NCI-H345 (cell line): ENCODE measurements at places on chromosomes 2 and 18.

DNA sequence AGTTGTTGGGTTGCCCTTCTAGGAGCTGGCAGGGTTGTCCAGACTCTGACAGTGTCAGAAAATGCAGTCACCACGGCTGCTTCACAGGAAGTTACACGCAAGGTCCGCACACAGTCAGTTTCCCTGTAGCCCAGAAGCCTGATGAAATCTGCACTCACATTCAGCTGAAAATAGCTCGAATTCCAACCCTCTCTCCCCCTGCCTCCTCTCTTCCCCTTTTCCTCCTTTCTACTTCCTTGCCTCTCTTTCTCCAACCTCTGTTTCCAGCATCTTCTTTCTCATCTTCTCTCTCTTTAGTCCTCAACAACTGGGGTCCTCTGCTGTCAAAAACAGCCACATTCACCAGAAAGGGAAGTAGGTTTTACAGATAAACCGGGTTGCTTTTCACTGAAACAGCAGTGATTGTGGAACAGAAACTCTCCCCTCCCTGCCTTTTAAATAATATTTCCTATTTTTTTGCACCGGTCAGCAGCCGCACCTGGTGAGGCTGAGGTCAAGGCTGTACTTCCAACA lies 69.3 kb downstream of the BCL11A start:
- no peak for DNase-seq

DNA sequence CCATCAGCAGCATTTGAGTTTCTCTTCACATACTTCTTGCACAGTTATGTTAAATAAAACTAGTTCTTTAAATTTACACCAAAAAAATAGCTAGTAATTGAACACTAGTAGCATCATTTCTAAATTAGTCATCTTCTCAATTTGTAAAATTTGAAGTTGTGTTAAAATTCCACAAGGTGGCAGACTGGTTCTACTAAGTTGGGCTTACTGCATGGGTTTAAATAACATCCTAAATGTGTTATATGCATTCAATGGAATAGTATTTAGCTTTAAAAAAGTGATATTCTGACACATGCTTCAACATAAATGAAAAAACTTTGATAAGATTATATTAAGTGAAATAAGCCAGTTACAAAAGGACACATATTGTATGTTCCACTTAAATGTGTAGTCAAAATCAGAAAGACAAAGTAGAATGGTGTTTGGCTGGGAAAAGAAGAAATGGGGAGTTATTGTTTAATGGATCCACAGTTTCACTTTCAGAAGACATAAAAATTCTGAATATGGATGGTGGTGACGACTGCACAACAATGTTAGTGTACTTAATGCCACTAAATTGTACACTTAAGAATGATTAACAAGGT lies 28.7 kb upstream of the RPRD1A start:
- DNase-seq = peak; percentile 59

DNA sequence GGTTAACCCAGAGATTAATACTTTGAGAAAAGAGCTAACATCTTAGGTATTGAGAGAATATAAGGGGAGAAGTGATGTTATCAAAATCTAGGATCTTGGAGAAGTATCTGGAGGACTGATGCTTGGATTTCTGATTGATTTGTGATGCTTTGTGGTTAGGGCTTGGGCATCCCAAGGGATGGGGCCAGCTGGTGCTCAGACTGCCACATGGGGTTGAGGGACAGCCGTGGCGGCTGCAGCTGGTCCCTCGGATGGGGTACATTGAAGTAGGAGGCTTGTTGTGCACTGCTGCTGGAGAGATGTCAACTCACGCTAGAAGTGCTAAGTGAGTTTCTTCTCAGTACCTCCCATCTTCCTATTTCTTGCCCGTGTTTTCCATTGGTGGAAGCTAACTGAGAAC lies 22.4 kb downstream of the HRH4 start:
- DNase-seq = no peak

DNA sequence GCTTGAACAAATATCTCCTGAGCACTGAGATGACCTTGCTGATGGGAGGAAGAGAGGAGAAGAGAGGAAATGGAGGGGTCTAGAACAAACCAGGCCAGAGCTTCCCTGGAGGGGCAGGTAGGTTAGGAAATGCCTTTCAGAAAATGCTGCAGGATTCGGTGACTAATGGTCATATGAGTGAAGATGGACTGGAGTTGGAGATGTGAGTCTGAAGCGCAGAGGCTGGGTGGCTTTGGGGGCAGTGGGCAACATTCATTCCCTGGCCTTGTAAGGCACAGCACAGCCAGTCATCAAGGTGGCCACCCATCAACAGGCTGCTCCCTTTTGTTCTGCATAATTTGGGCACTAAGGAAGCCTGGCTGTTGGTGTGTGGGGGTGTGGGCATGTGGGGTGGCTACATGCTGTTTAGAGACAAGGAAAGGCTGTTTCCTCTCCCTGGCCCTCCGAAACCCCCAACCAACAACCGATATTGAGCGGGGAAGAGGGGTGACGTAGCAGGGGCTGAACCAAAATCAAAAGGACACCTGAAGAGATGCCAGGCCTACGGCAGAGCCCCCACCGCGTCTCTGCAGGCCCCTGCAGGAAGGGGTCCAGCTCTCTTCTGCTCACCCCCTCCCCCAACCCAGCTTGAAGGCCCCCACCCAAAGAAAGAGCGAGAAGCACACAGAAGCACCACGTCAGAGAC lies 1.5 kb downstream of the SLC30A3 start:
- no peak for DNase-seq

DNA sequence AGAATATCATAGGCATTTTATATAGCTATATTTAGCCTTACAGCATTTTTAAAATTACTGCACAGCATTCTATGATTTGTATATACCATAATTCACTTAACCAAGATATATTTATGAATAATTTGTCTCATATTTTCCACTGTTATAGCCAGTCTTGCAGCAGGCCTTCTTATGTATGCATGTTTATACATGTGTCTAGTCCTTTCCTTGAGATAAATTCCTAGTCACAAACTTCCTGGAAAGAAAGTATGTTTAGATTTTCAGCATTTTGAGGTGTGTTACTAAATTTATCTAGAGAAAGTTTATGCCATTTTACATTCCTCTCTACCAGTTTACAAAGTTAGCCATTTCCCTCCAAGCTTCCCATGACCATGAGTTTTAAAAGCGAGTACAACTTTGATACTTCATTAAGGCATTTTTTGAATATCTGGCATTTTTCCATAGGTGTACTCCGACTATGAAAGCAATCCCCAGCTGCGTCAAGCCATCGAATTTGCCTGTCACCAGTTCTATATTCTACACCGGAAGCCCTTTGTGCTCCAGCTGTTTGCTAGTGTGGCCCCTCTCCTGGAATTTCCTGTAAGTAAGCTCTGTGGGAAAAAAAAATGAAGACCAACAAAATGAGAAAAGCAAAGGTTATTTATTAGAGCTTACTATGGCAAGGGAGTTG lies 59.4 kb upstream of the RPE start:
- no peak for DNase-seq

DNA sequence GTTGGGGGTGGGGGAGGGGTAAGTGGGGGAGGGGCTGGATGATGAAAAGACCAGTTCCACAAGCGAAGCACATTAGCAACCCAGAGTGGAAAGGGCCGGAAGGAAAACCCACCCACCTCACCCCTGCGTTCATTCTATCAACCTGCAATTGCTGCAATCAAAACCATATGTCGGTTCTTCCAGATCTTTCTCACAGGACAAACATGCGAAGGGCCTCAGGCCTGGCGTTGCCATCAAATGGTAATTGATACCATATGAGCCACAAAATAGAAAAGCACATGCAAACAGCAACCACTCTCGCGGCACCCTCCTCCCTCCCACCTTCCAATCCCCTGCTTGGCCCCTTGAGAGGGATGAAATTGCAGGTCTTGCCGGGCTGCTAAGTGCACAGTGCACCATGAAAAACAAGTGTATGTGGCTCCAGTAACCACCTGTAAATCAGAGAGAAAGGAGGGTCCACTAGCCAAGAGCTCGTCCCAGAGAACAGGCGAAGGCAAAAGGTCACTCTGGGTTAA lies 287.5 kb downstream of the TCF4 start:
- no peak for DNase-seq

DNA sequence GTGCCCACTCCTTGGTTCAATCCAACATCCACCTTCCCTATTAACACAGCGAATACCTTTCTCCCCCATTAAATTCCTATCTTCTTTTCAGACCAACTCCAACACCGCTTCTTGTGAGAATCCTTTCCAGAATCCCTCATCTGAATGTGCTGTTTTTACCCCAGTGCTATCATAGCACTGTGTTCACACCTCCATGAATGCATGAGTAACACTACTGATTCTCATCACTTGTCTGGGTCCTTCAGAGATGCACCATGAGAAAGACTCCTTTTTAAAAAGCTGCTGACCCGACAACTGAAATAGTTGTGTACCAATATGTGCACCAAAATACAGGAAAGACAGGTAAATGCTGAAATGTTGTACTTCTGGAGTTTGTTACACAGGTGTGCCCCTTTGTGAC lies 18.8 kb downstream of the MGAT4A start:
- no peak for DNase-seq
